ENCODE measurements at places on chromosomes 1 and 21.

- no peak for DNase-seq
These were observed 3.4 kb downstream of the NLRP3 start for GRCh38 chr1:247419336-247419735.

DNA sequence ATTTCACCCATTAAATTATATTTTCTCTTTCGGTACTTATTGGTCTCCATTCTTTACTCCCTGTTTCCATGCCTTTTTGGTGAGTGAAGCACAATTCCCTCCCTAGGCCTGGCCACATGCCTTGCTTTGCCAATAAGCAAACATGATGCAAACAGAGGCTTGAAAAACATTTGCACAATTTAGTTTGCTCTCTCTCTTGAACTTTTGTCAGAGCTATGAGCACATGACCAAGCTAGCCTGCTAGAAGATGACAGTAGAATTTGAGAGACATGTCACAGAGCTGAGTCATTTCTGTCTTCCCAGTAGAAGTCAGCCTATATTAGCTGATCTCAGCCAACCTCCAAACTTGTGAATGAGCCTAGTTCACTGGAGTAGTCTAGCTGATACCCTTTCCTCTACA is 24.6 kb downstream of the ANGPTL3 start:
- peak; percentile 70 for DNase-seq

GRCh38 chr1:228336308-228337030 is 70.2 kb downstream of the TRIM11 start:
- DNase-seq, result no peak

DNA sequence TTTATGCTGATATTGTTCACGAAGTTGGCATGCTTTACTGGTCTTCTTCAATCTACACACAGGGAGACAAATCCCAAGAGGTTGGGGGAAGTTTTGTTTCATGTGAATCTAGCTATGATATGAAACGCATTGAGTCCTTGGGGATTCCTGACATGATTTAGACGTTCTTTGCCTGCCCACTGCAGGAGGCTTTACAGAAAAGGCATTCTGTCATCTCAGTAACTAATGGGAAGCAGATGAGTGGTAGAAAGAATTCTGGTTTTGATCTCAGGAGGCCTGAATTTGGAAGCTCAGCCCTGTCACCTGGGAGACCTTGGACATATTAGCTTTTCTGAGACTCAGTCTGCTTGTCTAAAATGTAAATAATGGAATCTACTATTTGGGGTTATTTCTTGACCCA is 383.0 kb upstream of the NFIA start:
- no peak for DNase-seq

DNA sequence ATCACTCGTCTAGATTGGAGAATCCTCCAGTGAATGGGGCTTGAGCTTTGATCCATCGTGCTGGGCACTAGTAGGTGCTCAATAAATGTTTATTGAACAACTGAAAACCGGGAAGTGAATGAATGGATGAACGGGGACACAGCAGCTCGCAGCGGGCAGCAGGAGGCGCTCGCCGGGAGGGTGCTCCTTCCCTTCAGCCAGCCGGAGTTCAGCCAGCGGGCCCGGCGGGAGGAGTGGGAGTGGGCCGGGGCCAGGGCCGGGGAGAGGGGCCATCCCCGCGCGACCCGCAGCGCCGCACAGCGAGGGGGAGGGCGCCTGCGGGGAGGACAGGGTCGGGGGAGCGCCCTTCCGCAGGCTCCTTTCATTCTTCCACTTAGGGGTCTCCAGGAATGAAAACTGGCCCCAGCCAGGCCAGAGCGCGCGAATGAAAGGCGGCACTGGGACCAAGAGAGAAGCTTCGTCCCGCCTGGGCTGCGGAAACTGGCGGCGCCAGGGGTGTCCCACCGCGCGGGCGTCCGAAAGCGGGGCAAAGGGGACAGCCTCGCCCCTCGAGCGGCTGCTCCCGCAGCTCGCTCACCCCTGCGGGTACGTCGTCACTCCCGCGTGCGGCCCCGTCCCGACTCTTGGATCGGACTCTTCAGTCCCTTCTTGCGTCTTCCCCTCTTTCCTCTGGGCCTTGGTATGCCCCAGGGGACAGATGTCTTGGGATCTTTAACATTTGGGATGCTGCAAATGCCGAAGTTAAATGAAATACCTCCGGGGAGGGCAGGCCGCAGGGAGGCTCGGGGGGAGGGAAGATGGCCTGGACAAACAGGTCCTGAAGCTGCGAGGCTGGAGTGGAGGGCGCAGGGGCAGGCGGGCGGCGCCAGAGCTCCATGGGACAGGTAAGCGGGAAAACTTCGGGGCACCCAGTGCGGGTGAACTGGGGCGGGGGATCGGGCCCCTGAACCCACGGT is 3.6 kb upstream of the INAVA start:
- peak; percentile 10 for DNase-seq

- DNase-seq, result no peak
These were observed at the start of gene B3GALT6 for GRCh38 chr1:1232208-1232795. Gene B3GALT6, plus strand, starts transcription at chr1:1232237. Its CDS starts 42 bp downstream, at chr1:1232279.

GRCh38 chr1:241560146-241560848 is 28.1 kb downstream of the KMO start:
- DNase-seq, result no peak

- no peak for DNase-seq
These were observed 13.5 kb downstream of the ATP2B4 start for GRCh38 chr1:203640117-203640516.

Data from fibroblast of skin of left biceps (primary cell).